ENCODE measurements at places on chromosomes 6 and 20. TPM values are rescaled to one million over a fixed set of nuclear protein-coding genes. Genes with fewer than 3 reads are reported as not detected.

DNA sequence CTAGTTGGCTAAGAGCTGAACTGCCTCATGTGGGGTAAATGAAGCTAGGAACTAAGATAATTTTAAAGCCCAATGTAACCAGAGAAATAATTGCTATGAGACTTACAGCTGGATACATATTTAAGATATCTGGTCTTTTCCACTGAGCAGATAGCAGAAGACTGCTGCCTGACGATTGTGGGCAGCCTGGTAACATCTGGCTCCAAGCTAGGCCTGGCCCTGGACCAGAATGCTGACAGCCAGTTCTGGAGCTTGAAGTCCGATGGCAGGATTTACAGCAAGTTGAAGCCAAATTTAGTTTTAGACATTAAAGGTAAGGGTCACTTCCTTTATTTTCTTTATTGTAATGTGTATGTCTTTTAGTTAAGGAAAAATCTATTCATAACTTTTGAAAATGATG lies 65.7 kb downstream of the RTN4IP1 start:
- no peak for DNase-seq

DNA sequence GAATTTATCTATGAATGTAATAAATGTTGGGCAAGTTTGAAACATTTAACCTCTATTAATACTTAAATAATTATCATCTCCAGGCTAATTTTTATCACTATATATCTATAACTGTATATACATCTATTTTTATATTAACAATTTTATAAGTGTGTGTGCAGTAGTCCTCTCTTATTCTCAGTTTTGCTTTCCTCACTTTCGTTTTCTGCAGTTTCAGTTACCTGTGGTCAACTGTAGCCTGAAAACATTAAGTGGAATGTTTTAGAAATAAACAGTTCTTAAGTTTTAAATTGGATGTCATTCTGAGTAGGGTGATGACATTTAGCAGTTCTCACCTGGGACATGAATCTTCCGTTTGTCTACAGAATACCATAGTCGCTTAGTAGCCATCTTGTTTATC lies 379.4 kb upstream of the MAN1A1 start:
- no peak for DNase-seq

- DNase-seq, result no peak
Measured at GRCh38 chr6:166174031-166174430, 6.4 kb upstream of the TBXT start.

DNA sequence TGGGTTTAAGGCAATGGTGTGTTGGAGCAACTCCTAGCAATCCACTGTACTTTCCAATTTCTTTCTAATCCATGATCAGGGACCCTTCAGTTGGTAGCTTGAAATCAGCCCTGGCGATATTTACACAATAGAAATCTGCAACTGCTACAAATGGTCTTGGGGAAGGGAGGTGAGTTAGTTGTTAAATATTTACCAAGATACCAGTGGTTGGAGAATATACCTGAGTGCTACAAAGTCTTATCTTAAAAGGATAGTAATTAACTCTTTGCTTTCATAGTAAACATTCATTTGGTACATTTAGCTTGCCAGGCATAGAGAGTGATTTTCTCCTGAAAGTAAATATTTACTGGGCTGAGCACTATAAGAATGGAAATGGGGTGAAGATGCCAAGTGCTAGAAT lies 568.2 kb downstream of the BCKDHB start:
- no peak for DNase-seq

GRCh38 chr6:69907981-69908498 lies 41.7 kb downstream of the COL19A1 start:
- no peak for DNase-seq

- DNase-seq, result no peak
Measured at GRCh38 chr6:23002044-23002619, 432.8 kb downstream of the HDGFL1 start.

DNA sequence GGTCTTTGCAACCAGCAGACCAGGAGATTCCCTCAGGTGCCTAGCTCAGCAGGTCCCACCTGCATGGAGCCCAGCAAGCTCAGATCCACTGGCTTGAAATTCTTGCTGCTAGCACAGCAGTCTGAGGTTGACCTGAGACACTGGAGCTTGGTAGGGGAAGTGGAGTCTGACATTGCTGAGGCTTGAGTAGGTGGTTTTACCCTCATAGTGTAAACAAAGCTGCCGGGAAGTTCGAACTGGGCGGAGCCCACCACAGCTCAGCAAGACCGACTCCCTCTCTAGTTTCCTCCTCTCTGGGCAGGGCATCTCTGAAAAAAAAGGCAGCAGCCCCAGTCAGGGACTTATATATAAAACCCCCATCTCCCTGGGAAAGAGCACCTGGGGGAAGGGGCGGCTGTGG lies 34.3 kb downstream of the PRSS35 start:
- no peak for DNase-seq

DNA sequence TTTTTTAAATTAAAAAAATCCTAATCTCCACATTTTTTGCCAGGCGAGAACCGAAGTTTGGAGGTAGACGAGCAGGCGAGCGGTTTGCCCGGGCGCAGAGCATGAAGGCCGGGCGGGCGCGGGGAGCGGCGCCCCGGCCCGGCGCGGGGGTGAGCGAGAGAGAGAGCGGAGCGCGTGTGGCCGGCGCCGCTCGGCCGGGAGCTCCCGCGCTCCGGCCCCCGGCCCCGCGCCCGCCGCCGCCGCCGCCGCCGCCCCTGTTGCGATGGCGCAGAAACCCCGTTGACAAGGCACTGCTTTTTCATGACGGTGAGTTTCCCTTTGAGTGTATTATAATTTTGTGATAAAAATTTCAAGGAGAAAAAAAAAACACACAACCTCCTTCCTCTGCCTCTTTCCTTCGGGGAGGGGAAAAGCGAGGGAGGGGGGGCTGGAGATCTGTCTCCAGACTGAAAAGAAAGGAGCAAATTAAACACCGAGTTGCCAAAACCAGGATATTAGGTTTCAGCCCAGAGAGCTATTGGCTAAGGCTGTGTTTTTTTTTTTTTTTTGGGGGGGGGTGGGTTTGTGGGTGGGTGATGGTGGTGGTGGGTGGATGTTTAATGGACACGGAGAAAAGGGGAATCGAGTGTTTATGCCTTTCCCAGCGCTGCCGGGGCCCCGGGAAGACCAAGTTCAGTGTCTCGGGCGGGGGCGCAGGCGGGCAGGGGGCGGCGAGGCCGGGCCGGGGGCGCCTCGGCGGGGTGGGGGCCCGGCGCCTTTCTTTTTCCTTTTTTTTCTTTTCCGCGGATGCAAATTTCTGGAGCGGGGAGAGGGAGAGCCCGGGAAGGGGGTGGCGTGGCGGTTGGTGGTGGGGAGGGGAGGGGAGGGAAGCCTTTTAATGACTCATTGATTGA lies at the start of gene BICRAL:
Gene BICRAL, plus strand, starts transcription at position 257 of the 893 bp plus-strand sequence. CDS start 39,971 bp downstream, outside the sequence.
- peak; percentile 86 for DNase-seq

DNA sequence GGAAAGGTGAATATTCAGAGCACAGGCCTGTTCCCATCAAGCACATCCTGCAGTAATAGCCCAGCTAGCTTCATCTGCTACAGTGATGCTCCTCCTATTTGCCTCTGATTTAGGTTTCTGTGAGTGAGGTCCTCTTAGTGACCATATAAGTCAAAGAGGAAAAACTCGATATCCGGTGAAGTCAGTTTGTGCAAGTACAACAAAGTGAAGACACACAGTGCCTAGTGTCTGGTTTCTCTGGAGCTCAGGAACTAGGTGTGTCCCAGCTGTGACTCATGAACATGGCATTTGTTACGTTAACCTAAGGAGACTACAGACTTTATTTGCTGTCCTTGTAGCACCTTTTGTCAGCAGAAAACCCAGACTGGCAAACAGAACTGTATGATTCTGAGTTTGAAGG lies 33.9 kb downstream of the EDN1 start:
- DNase-seq, result no peak

- DNase-seq, result peak; percentile 30
Measured at GRCh38 chr20:22977047-22977785, 57.9 kb upstream of the SSTR4 start.

DNA sequence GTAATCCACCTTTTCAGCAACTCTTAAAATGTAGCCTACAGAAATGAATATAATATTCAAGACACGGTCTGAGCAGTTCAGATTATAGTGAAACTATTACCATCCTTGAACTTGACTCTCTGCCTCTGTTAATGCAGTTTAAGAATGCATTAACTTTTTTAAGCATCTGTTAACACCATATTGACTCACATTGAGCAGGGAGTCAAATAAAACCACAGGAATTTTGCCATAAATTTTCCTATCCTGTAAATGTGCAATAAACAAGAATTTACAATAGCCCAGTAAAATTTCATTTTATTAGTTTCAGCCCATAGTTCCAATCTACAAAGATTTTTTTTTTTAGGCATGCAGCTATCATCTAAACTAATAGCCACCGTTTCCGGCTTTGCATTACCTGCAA lies 239.2 kb upstream of the DEFB112 start:
- DNase-seq, result no peak

- no peak for DNase-seq
Measured at GRCh38 chr6:170485159-170485558, 67.9 kb downstream of the PSMB1 start.

BEND6 gene
- polyA plus RNA-seq, result 0.35 TPM

SPEF1 gene
- 0.35 TPM for polyA plus RNA-seq
